ENCODE measurements at places on chromosomes 7 and 10.

- no peak for DNase-seq
These were observed 8.2 kb downstream of the ADIRF start for GRCh38 chr10:86976362-86977056.

- no peak for DNase-seq
These were observed 227.6 kb downstream of the HPSE2 start for GRCh38 chr10:99008054-99008453.

DNA sequence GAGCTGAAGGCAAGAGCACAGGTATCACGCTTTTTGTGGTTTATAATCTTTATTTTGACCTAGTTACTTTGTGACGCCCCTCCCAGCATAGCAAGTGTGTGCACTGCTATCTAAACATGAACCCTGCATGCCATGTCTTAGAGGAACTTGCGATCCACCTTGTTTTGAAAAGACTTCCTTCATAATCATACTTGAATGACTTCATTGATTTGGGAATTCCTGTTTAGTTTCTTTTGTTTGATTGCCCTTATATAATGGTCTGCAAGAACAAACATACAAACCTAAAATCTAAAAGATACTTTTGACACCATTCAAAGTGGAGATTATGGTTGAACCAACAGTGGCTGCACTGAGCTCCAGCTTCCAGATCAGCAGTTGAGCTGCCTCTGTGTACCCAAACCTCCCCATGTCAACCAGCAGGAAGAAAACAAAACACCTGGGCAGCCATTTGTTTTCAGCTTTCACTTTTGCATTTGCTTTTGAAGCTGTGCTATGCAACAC lies 132.6 kb downstream of the CELF2 start:
- no peak for DNase-seq

GRCh38 chr7:127760436-127761031 lies 108.5 kb downstream of the SND1 start:
- DNase-seq: no peak

GRCh38 chr7:105963038-105963667 lies at the start of gene CDHR3:
Gene CDHR3 (plus strand): TSS chr7:105963264. CDS start chr7:105963319, 55 bp downstream.
- no peak for DNase-seq

- no peak for DNase-seq
These were observed 109.2 kb downstream of the EPC1 start for GRCh38 chr10:32237644-32238345.

GRCh38 chr7:52876402-52876801 lies 159.0 kb upstream of the POM121L12 start:
- DNase-seq: no peak

DNA sequence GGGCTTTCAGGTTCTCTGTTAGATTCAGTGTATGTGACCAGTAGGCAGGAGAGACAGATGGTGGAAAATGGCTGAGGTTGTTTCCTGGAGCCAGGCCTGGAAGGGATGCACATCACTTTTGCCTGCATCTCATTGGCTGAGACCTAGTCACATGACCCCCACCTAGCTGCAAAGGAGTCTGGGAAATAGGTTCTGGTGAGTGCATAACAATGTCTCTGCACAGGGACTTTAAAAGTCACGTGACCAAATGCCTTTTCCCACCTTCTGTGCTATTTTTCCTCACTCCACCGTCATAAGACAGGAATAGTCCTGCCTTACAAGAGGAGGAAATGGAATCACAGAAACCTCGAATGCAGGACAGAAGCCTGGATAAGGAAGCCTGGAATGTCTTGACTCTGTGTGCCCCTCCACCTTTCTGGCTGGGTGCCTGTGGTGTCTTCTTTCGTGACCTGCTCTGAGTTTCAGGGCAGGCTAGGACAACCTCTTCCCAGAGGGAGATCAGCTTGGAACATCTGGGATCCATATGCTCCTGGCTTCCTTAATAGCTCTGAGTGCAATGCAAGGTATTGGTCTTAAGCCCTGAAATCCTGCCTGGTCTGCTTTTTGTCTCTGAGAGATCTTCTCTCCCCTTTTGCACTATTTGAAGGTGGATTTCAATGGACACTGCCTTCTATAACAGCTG lies 139.9 kb upstream of the ZNF438 start:
- DNase-seq: no peak

- DNase-seq: no peak
These were observed 232.5 kb upstream of the YAE1 start for GRCh38 chr7:39333701-39334100.

DNA sequence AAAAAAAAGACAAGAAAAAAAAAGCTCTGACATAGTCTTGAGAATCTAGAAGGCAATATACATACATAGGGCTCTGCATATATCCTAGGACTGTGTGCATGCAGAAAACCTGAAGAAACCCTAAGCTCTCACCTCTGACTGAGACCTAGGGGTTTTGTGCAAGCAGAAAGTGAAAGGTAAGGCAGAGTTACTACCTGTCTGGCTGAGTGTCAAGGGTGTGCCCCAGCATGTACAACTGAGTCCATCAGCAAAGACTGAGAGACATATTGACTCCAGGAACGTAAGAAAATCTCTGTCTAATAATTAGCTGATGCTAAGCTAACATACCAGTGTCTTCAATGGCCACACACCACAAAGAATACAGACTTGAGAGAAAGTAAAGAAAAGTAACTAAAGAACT lies 16.3 kb upstream of the HNRNPH3 start:
- DNase-seq: no peak

- DNase-seq: no peak
These were observed 115.4 kb upstream of the CARD11 start for GRCh38 chr7:3159039-3159438.

DNA sequence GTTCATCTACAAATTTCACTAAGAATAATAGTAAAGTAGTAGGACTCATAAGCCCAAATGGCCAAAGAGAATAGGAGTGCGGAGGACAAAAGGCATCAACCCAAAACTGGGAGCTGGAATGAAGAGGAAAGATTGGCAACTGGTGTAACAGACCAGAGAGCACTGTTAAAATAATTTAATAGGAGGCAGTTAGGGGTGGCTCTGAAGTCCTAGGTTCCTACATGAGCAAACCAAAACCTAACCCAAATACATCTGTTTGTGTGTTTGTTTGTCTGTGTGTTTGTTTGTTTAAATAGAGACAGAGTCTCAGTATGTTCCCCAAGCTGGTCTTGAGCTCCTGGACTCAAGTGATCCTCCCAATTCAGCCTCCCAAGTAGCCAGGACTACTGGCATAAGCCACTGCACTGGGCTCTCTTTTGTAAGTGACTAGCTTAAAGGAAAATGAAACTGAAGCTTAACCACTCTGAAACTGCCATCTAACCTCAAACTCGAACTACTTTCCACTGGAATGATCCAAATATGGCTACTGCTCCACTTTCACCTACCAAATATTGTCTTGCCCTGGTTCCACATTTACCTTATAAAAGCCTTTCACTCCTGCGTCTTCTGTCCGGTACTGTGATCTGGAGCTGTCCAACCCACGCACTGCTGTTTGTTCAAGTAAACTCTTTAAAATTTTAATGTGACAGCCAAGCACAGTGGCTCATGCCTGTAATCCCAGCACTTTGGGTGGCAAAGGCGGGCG lies 94.9 kb downstream of the AKR1D1 start:
- DNase-seq: no peak

DNA sequence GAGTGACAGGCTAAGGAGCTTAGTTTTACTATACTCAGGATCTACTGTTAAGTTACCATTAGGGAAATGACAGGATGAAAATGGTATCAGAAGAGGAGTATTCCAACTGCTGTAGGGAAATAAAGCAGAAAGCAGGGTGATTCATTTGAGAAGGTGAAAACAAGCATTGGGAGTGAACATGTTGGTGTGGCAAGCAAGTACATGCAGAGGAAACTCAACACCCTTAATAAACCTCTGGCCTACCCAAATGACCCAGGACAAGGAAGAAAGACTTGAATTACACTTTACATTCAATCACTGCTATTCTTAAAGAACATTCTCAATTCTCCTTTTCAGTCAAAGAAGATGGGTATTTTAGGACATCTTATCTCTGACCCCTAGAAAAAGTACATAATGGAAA lies 28.7 kb downstream of the ERLIN1 start:
- DNase-seq: no peak

DNA sequence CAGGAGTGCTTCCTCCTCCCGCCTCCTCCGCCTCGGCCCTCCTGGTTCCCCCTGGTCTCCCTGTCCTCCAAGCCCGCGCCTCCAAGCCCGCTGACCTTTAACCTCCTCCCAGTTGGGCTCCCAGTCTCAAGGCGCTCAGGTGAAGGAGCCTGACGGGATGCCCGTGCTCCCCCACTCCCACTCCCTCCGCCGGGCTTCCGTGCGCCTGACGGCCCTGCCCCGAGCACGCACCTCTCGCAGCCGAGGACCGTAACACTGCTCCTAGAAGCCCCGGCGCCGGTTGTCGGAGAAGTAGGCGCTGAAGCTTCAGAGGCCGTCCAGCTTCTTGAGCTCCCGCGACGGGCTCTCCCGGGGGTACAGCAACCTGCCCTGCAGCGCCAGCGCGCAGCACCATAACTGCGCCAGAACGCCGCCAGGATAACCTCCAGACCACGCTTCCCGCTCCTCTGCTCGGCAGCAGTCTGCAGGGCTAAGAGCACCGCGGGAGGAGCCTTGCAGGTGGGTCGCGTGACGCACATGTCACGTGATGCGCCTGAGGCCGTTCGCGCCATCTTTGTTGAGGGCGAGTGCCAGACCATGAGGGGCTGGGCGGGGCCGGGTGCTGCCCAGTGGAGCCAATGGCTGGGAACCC lies 71.0 kb upstream of the ZNF479 start:
- no peak for DNase-seq

- DNase-seq: no peak
These were observed 153.6 kb upstream of the PPP2R2D start for GRCh38 chr10:131747251-131747650.

DNA sequence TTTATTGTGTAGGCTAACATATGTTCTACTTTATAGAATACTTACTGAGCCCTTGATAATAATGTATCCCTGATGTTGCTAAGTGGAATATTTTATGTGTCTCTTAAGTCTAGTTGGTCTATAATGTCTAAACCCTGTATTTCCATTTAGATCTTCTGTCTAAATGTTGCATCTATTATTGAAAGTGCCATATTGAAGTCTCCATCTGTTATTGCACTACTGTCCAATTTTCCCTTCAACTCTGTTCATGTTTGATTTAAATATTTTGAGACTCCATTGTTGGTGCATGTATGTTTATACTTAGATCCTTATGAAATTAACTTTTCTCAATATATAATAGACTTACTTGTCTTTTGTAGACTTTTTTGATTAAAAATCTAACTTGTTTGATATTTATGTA lies 924.5 kb upstream of the KCND2 start:
- no peak for DNase-seq

- no peak for DNase-seq
These were observed 184.3 kb upstream of the SLC26A5 start for GRCh38 chr7:103630318-103630717.

- DNase-seq: no peak
These were observed 8.7 kb downstream of the STARD3NL start for GRCh38 chr7:38186593-38187314.

DNA sequence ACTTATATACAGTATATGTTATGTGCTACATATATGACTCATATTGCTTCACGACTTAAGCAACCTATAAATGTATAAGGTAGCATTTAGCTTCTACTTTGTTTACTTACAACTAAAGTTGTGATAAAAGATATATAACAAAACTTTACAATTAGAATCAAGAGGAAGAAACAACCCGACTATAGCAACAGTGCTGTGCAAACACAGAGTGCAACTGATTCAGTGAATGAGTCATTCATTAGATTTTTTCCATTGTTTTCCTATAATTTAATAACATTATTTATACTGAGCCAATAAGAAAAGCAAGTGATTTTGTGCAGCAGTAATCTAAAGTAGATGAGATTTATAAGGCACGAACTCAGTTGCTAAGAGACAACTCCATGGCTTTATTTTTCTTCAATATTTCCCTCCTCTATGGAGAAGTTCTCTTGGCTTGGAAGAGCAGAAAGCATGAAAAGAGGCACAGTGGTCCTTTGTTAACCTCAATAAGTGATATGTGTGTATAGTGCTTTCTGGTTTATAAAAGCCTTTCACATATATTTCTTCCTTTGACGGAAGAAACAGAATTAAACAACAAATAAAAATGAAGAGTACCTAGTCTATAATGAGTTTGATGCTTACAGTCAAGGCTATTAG lies 19.8 kb downstream of the CEP41 start:
- no peak for DNase-seq

- DNase-seq: no peak
These were observed at the start of gene RP9 for GRCh38 chr7:33109005-33109757. Gene RP9 (minus strand): TSS chr7:33109404. CDS start chr7:33109372, 32 bp downstream.

DNA sequence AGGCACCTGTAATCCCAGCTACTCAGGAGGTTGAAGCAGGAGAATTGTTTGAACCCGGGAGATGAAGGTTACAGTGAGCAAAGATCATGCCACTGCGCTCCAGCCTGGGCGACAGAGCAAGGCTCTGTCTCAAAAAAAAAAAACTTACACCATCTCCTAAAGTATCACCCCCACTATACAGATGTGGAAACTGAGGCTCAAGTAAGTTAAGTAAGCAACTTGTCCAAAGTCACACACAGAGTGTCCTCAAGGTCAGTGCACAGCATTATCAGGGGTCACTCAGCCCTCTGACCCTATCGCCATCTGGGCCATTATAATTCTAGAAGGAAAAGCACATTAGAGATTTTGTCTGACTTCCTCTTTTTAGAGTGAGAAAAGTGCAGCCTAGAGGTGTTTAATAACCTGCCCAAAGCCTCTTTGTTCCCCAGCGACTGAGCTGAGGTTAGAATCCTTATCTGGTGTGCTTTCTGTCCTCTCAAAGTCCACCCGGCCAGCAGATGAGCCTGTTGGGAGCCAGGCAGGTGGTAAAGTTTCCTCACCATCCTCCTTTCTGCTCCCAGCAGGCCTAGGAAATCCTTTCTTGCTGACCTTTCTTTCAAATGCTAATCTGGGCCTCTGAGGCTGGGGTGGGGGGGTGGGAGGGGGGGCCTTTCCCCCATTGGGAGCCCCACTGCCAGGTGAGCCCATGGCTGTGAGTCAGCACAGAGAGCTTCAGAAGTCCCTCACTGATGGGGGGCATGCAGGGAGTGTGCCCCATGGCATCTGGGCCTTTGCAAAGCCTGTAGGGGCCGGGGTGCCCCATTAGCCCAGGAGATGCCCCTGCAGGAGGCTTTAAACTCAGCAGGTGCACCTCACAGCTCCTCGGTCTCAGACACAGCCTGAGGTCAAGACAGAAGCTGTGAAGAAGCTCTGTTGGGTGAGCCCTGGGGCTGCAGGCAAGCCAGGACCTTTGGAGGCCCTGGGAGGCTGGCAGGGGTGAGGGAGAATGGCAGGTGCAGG lies 12.0 kb upstream of the KCNMA1 start:
- DNase-seq: no peak

GRCh38 chr7:93044147-93044810 lies 73.5 kb downstream of the SAMD9 start:
- DNase-seq: no peak

DNA sequence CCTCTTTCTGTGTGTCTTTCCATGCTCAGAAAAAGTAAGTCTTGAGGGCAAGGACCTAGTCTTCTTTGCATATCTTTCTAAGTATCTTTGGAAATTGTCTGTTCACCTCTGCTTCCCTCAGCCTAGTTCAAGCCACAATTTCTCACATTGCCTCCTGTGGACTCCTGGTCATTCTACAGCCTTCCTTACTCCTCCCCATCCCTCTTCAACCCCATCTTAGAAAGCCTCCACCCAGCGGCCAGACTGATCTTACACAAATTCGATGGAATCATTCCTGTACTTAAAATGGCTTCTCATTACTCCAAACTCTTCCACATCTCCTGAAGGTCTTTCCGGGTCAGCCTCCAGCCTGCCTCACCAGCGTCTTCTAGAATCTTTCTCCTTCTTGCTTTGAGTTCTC lies 24.1 kb upstream of the AGK start:
- no peak for DNase-seq

Data from left renal cortex interstitium (tissue), 4 donors.